ENCODE measurements at places on chromosomes 3 and 15.

DNA sequence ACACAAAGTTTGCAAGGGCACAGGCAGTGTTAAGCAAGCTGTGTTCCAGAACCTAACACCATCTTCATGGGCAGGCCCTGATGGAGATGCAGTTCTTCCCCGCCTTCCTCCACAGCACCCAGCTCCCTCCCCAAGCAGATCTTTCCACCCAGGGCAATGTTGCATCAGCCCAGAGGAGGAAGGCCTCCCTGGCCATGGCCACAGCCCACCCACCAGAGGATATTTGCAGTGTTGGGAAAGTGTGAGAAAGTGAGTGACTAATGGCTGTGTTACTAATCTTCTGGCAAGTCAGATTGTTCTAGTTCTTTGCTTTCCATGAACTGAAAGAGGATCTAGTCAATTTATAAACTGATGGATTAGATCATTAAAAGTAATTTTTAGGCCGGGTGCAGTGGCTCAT lies 42.0 kb upstream of the ATP10A start:
- no peak for DNase-seq

- DNase-seq = peak; percentile 70
Measured at GRCh38 chr3:108090049-108090700, 656 bp downstream of the CD47 start.

- DNase-seq = no peak
Measured at GRCh38 chr3:180871901-180872300, 40.6 kb upstream of the FXR1 start.

- DNase-seq = no peak
Measured at GRCh38 chr3:150079029-150079739, 108.5 kb upstream of the PFN2 start.

- DNase-seq = no peak
Measured at GRCh38 chr15:39919748-39920509, at the start of gene GPR176. Gene GPR176 (minus strand): TSS chr15:39920266. CDS start chr15:39920026, 240 bp downstream.

DNA sequence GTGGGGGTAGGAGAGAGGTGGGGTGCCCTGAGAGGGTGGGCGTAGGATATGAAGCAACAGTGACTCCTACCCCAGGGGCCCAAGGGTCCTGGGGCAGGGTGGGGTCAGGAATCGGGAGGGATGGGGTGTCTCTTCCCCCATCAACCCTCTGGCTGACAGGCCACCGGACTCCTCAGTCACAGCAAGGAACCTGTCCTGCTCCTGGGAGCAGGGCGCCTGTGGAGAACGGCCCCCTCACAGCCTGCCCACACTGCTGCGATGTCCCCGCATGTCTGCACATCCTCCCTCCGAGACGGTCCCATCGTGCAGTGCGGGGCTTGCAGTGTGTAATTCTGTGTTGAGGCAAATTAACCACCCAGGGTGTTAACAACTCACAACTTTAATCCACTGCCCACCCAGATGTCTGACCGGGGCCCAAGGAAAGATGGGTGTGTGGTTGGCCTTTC lies 2.7 kb downstream of the TM4SF19 start:
- DNase-seq = no peak

- peak; percentile 91 for DNase-seq
Measured at GRCh38 chr3:27368831-27369607, at the start of gene NEK10. Gene NEK10 (minus strand): TSS chr3:27369383. CDS start chr3:27352882, 16,501 bp downstream.

All from naive thymus-derived CD8-positive, alpha-beta T cell (primary cell).